Umbilical cord (tissue), 2 donors: ENCODE measurements at places on chromosomes 12 and 14. TPM values are rescaled to one million over a fixed set of nuclear protein-coding genes. Genes with fewer than 3 reads are reported as not detected.

TAS2R13 gene
- 5.3 TPM for total RNA-seq

FAM186B gene
- not detected for total RNA-seq

FAM181A gene
- total RNA-seq: not detected

NANOG gene
- 0.24 TPM for total RNA-seq

PLD4 gene
- 2.4 TPM for total RNA-seq

TSPAN19 gene
- total RNA-seq: 3.4 TPM

BRF1 gene
- 41.9 TPM for total RNA-seq

HHIPL1 gene
- 12.0 TPM for total RNA-seq

SIX1 gene
- total RNA-seq: 1.2 TPM

DIO2 gene
- total RNA-seq: 4.8 TPM

HOXC12 gene
- total RNA-seq: not detected

SLC35F4 gene
- total RNA-seq: 1.2 TPM

SALL2 gene
- 1.7 TPM for total RNA-seq

CLEC14A gene
- 15.4 TPM for total RNA-seq

PMCH gene
- total RNA-seq: 0.96 TPM

AQP6 gene
- total RNA-seq: 0.48 TPM

TAS2R7 gene
- 2.9 TPM for total RNA-seq

GYS2 gene
- 0.48 TPM for total RNA-seq

TSPAN9 gene
- 54.4 TPM for total RNA-seq

CRACR2A gene
- total RNA-seq: 39.0 TPM

MAP3K9 gene
- total RNA-seq: 2.6 TPM

SDR9C7 gene
- total RNA-seq: not detected

RERG gene
- total RNA-seq: 33.7 TPM

TMPRSS12 gene
- total RNA-seq: 1.9 TPM
